ENCODE measurements at places on chromosomes 13 and 19. TPM values are rescaled to one million over a fixed set of nuclear protein-coding genes. Genes with fewer than 3 reads are reported as not detected.

DNA sequence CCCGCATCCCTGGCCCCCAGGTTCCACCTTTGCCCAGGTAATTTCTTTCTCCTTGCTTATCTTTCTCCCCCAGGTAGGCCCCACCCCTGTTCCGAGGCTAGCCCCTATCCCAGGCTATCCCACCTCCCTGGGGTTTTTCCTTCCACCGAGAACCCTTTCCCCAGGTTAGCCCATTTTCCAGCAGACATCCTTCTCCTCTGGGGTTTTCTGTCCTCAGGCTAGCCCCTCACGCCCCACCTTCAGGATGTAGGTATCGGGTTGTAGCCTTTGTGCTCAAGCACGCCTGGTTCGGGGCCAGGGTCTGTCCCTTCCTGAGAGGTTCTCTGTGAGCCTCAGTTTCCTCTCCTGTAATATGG is 837 bp downstream of the FSD1 start:
- no peak for DNase-seq

GRCh38 chr13:79937311-79937710 is 403.6 kb downstream of the SPRY2 start:
- DNase-seq = no peak

- no peak for DNase-seq
Observed at GRCh38 chr19:40811478-40812341, 12.7 kb downstream of the EGLN2 start.

GRCh38 chr13:25683662-25684370 is 312.0 kb downstream of the ATP8A2 start:
- DNase-seq = no peak

Gene SIGLEC10
- total RNA-seq = not detected

DNA sequence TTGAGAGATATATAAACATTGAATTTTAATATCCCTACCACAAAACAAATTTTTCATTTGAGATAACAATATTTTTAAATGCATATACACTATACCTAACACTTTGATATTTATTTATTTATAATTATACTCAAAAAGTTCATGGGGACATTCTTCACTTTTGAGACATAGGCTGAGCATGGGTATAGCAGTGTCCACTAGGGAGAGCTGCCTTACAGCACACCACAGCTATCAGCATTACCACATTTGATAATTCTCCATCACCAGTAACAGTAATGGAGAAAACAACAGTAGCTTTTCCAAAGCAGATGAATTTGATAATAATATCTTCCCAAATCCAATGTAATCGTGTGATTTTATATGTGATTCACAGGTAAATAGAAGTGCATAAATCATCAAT is 626.1 kb downstream of the DACH1 start:
- DNase-seq = peak; percentile 1

Gene SIRT2
- total RNA-seq = 59.0 TPM

Gene ZNF888
- 6.6 TPM for total RNA-seq

- DNase-seq = no peak
Observed at GRCh38 chr13:38417241-38417640, 67.6 kb downstream of the UFM1 start.

- no peak for DNase-seq
Observed at GRCh38 chr13:33445024-33445423, 159.5 kb upstream of the STARD13 start.

DNA sequence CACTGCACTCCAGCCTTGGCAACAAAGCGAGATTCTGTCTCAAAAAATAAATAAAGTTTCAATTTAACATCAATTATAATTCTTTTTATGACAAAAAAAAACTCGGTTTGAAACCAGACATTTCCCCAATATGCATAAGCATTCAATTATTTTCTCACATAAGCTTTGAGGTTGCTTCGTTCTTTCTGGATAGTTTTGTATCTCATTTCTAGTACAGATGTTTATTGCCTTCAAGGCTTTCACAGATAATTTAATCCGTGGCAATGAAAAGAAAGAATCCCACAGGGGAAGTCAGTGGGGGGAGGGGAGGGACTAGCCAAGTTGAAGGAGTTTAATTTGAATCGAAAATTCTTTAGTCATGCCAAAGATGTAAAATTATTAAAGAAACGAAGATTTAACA is 29.6 kb upstream of the TSC22D1 start:
- no peak for DNase-seq

DNA sequence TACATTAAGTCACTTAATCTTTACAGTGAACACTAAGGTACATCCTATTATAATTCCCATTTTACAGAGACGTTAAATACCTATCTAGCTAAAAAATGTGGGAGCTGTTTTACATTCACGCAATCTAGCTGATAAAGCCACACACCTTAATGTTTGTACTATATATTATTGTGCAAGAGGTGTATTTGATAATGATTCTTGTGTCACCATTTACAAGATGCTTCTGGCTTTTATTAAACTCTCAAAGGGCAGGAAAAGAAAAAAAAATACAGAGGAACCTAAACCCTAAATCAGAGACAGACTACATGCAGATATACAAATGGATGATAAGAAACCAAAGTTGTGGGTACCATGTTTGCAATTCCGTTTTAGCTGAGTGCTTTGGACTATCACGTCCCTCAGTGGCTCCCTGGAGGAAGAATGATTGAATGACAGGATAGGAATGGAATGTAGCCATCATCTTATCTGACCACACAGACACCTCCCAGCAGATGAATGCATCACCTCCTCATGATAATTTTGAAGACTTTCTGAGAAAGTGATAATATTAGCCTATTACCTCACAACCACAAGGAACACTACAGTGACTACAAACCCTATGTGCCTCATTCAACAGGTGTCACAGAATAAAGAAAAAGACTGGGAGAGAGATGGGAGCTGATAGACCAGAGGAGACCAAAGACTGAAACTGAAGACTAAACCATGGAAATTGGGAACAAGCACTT is 230.5 kb upstream of the SERP2 start:
- DNase-seq = peak; percentile 84

GRCh38 chr19:53333066-53333462 is 485 bp upstream of the ZNF845 start:
- DNase-seq = no peak

DNA sequence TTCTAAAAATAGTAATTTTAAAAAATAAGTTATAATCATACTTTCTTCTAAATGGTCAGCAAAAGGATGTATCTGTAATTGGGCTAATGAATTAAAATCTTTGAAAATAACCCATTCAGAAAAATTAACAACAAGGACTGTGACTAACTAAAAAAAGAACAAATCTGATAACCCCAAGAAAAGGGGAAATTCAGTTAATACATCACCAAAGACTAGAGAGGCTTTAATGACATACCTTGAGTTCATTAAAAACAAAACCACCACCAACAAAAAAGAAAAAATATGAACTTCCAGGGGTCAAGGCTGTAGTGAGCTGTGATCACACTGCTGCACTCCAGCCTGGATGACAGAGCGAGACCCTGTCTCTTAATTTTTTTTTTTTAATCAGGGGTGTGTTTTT is 121.8 kb downstream of the TBC1D4 start:
- no peak for DNase-seq

Gene GRIN3B
- 0.38 TPM for total RNA-seq

- DNase-seq = peak; percentile 96
Observed at GRCh38 chr13:113897161-113897560, 33.3 kb upstream of the GAS6 start.

- DNase-seq = peak; percentile 5
Observed at GRCh38 chr19:34556488-34556887, 74.9 kb downstream of the WTIP start.

- DNase-seq = peak; percentile 92
Observed at GRCh38 chr13:75365724-75366173, 116.2 kb downstream of the TBC1D4 start.

- DNase-seq = no peak
Observed at GRCh38 chr19:39951686-39952085, 17.3 kb upstream of the FCGBP start.

DNA sequence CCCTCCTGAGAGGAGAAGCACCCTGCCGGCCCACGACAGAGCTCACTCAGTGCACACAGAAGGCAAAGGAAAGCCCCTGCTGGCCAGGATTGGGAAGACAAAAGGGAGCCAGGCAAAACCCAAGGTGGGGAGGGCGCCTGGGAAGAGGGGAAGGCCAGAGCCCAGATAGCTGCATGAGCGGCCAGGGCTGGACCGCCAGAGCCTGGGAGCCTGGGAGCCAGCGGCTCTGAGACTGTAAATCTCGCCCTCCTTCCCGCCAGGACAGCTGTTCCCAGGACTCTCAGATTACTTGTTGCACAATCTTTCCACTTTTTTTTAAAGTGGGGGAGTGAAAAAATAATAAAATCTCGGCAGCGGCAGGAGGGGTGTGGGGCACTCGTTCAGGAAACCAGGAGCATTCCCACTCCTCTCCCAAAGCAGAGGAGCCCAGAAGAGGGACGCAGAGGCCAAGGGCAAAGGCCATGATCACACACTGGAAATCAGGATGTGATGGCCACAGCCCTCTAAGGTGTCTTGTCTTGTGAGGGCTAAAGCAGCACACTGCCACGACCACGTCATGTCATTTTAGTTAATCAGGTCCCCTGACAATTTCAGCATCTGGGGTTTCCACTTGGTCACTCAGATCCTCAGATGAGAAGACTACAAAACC is 19.6 kb upstream of the EPHX3 start:
- peak; percentile 78 for DNase-seq

GRCh38 chr13:27053902-27054595 is 117.6 kb downstream of the USP12 start:
- DNase-seq = peak; percentile 88

- no peak for DNase-seq
Observed at GRCh38 chr13:26060357-26060756, 8.5 kb upstream of the SHISA2 start.

Gene HIPK4
- not detected for total RNA-seq

GRCh38 chr19:40224342-40225150 is 1.9 kb downstream of the CCNP start:
- no peak for DNase-seq

- peak; percentile 60 for DNase-seq
Observed at GRCh38 chr19:53621885-53622740, 9.7 kb upstream of the DPRX start.

Gene DEDD2
- total RNA-seq = 65.3 TPM

Gene ZNF491
- total RNA-seq = not detected

Gene RTBDN
- total RNA-seq = 3.4 TPM

- DNase-seq = peak; percentile 64
Observed at GRCh38 chr19:33434886-33435705, 61.6 kb downstream of the CEBPG start.

GRCh38 chr19:8093740-8094139 is 41.2 kb downstream of the CCL25 start:
- DNase-seq = no peak

GRCh38 chr13:99501848-99502301 is 603 bp downstream of the TM9SF2 start:
- DNase-seq = peak; percentile 11

GRCh38 chr13:93243375-93244063 is 16.9 kb downstream of the GPC6 start:
- no peak for DNase-seq

DNA sequence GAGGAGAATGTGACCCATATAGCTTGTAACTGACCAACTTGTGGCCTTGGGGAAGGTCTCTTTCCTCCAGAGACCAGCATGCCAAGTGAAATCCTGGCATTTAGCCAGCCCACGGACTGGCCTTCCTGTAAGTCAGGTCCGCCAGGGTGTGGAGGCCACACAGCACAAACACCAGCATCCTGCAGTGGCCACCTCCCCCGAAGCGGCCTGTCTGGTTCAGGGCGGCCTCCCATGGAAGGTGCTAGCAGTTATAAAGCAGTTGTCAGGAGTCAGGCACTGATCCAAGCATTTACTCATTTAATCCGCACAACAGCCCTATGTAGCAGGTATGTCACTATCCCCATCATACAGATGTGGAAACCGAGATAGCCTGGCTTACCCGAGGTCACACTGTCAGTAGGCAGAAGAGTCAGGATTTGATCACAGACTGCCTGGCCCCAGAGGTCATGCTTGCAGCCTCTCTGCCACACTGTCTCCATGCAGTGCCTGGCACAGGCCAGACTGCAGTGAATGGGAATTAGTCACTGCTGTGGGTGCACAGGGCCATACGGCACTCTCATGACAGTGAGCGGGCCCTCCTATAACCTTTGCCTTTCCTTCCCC is 36.7 kb downstream of the CAPN12 start:
- peak; percentile 47 for DNase-seq

- no peak for DNase-seq
Observed at GRCh38 chr13:32282096-32282711, 33.0 kb downstream of the ZAR1L start.

GRCh38 chr13:110254151-110254679 is 52.7 kb downstream of the COL4A1 start:
- DNase-seq = no peak
